ENCODE measurements at places on chromosomes 5 and 9.
A peak's percentile ranks its signal among the peaks of the same experiment; 100 is the strongest.

- peak; percentile 86 for DNase-seq
Measured at GRCh38 chr5:892394-893136, at the start of the genes BRD9 and TRIP13. TSS of gene BRD9 (minus strand) at chr5:892801. CDS start at chr5:892657, 144 bp downstream. TSS of gene TRIP13 (plus strand) at chr5:892884. CDS start at chr5:892999, 115 bp downstream.

DNA sequence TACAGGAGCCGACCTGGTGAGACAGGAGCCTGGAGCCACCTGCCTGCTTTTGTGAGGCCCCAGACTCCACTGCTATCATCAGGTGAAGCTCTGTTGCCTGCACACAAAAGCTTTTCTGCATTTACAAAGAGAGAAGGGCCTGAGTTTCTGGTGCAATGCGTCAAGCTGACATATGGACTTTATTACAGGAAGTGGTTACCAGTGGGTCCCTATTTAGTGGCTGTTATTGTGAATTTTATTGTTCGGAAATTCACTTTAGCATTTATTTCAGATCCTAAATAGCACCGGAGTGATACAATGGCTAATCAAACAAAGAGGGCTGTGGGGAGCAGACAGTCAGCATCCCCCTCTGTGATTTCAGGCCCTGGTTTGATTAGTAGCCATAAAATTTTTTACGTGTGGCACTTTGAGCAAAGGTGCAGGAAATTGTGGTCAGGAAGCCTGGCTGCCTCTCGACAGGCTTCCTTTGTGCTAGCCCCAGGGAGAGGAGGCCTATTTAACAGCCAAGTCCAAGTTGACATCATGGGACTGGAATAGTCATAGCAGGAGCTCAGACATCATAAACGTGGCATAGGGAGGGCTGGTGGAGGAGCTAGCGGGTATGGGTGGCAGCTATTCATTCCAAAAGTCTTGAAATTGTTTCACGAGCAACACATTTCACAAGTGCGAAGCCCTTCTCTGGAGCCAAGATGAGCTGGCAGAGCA lies 8.4 kb downstream of the TGFBI start:
- DNase-seq = peak; percentile 20

DNA sequence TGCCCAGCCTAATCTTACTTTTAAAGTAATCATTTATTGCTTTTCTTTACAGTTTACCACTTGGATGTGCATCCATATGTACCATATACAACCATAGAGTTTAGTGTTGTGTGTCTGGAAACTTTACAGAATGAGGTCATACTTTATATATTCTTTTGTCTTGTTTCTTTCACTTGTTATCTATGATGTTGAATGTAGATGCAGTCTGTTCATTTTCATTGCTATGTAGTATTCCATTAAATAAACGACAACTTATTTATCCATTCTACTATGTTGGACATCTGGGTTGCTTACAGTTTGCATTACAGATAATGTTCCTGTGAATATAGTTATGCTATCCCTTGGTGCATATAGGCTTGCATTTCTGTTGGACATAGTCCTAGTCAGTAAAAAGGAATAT lies 21.3 kb upstream of the SMIM15 start:
- DNase-seq = no peak

DNA sequence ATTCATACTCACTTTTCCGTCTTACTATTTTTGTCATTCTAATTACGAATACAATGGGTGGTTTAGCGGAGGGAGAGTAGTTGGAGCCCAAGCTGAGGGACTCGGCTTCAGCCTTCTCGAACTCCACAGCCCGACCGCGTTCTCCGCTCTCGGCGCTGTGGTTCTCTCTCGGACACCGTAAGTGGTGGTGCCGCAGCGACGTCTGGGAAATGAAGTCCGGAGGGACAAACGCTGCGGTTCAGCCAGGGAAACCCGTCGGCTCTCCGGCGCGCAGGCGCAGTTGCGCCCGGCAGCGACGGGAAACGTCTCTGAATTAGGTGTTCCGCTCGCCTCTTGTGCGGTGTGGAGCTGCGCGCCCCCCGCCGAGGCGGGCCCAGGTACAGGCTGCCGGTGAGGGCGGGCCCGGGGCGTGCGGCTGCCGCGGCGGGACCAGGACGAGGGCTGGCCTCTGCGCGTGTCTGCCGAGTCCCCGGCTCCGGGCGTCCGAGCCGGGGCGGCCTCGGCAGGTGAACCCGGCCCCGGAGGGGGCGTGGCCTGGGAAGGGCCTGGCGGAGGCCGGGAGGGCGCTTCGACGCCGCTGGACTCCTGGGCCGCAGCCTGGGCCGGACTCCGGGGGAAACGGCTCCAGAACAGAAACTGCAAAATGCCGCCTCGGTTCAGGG lies at the start of gene ZNF879:
Gene ZNF879 (plus strand): TSS at position 277 of the 662 bp plus-strand sequence. CDS start 1,201 bp downstream, outside the sequence.
- peak; percentile 93 for DNase-seq

GRCh38 chr5:37847978-37848425 lies 8.2 kb upstream of the GDNF start:
- no peak for DNase-seq

GRCh38 chr9:127789179-127789578 lies 3.3 kb downstream of the CDK9 start:
- no peak for DNase-seq

- DNase-seq = no peak
Measured at GRCh38 chr9:37953206-37953774, 49.4 kb upstream of the SLC25A51 start.

DNA sequence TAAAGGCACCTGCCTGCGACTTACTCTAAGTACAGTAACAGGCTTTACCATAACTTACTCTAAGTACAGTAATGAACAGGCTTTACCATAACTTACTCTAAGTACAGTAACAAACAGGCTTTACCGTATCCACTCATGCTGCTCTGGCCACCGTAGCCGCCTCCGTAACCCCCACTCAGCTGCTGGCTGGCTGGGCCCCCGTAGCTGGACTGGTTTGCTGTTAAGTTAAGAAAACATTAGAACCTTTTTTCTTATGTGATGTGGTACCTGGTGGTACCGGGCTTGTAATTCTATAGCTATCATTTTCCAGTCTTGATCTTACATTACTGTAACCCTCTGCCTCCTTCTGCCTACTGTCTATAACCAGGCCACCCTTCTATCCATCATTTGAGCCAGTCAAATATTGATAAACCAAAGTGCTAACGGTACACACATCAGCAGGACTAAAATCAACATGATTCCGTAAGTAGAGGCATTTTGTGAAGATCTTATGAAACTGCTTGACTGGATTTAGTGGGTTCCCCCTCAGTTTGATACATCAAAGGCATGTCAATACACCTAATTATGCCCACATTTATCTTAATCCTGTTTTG lies 7.4 kb downstream of the HNRNPH1 start:
- DNase-seq = no peak

GRCh38 chr5:4335078-4335477 lies 739.4 kb downstream of the IRX1 start:
- DNase-seq = no peak

GRCh38 chr5:10689391-10690081 lies 71.5 kb downstream of the DAP start:
- peak; percentile 20 for DNase-seq

DNA sequence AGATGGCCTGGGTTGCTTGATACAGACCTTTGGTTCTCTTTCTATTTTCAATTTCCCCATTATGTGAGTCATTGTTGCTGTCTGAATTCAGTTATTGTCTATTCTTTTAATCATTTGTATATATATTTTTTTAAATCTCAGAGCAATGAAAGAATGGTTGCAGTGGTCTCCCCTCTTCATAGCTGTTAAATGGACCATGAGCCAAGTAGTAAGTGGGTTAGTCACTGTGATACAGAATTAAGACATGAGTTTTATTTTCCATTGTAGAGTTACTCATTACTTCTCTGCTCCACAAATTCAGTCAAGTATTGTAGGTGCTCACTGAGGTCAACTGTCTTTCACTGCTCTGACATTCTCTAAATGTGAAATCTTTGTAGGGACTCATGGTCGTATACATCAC lies 174.6 kb upstream of the GRAMD2B start:
- DNase-seq = no peak

GRCh38 chr9:38227656-38228055 lies 158.6 kb upstream of the SHB start:
- DNase-seq = peak; percentile 35

DNA sequence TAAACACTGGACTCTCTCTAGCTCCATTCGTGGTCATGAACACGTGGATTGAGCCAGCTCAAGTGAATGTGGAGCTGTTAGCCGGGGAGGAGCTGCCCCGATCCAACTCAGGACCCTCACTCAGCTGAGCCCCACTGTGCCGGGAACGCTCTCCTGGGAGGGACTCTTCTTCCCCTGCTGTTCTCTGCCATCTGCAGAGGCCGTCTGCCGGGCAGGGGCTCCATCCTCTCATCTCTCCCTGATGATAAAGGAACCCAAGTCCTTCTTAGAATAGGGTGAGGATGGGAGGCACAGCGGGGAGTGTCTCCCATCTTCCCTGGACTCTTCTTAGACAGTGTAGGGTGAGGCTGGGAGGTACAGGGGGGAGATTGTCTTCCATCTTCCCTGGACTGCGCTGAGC lies 120.5 kb upstream of the IRX4 start:
- no peak for DNase-seq

DNA sequence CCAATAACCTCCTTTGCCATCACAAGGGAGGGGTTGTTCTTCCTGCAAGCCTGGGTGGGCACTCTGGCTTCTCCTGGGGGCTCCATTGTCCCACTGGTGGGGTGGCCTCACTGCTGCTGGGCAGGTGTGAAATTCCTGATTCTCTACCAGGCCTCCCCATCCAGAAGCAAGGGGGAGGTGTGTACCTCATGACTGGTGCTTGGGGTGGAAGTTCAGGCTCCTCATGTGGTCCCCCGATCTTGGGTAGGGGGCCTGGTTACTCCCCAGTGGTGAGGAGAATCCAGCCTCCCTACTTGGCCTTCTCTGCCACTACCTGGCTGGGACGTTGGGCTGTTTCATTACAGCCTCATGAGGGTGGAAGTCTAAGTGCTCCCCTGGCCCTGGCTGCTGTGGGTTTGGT lies 433.9 kb downstream of the IRX2 start:
- no peak for DNase-seq

GRCh38 chr9:133856798-133857197 lies 118.6 kb upstream of the SARDH start:
- DNase-seq = no peak

DNA sequence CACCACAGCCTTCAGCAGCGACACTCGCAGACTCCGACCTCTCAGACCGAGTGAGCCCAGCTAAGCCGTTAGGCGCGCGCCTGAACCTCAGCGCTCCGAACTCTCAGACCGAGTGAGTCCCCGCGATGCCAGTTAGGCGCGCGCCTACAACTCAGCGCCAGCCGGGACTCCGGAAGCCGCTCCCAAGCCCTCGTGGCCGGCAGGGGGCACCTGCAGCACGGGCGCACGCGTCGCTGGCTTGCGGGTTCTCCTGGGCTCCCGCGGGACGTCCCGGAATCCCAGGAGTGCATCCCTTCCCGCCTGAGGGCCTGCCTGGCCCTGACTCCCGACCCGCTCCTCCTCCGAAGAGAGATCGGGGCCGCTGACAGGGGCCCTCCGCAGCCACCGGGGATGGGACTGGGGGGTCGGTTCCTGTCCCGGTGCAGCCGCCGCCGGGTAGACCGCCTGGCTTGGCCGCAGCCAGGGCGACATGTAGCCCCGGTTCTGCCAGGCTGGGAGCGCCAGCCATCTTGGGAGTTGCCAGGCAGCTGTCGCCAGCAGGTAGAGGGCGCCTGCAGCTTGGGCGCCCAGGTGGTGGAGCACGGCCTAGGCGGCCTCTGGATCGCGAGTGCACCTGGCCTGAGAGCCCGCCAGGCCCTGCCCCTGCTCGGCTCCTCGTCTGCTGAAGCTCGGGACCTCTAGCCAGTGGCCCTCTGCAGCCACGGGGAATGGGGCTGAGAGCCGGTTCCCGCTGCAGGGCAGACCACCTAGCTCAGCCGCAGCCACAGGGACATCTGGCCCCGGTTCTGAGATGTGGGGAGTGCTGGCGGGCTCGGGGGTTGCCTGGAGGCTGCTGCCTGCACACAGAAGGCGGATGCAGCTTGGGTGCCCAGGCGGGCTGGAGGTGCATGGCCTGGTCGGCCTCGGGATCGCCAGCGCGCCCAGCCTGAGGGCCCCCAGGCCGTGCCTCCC lies at the start of gene ANKRD18A:
Gene ANKRD18A (minus strand): TSS at position 114 of the 951 bp plus-strand sequence. CDS start 311 bp downstream, outside the sequence.
- peak; percentile 62 for DNase-seq

GRCh38 chr5:100708645-100709171 lies 173.5 kb downstream of the FAM174A start:
- no peak for DNase-seq

DNA sequence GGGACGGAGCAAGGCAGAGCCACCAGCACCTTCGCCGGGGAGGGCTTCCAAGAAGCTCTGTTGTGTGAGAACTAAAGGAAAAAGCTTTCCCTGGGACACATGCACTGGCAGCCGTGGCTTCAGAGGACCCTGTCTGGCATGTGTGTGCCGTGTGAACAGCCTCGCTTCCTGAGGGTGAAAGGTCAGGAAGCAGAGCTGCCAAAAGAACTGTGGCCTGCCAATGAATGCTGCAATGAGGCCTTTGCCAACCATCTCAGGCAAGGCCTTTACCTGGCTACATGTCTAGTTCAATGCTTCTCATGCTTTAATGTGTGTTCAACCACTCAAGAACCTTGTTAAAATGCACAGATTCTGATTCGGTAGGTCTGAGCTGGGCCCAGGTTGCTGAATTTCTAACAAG lies 53.5 kb downstream of the NIPSNAP3B start:
- no peak for DNase-seq

GRCh38 chr5:132064738-132065331 lies 4.4 kb downstream of the IL3 start:
- DNase-seq = peak; percentile 83

DNA sequence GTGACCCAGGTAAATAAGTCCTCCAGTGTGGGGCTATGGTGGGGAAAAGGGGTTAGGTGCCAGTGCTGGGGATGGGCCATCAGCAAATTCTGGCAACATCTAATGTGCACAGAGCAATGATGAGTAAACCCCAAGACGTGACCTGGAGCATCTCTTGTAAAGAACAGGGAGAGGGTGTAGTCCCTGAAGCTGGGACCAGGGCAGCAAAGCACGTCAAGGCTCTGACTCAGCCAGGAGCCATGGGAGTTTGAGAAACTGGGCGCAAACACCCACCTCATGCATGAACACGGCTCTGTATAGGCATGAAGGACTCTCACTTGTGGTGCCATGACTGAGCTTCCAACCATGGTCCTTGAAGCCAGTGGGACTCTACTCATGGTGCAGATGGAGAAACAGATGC lies 51.8 kb downstream of the DUSP1 start:
- DNase-seq = no peak

DNA sequence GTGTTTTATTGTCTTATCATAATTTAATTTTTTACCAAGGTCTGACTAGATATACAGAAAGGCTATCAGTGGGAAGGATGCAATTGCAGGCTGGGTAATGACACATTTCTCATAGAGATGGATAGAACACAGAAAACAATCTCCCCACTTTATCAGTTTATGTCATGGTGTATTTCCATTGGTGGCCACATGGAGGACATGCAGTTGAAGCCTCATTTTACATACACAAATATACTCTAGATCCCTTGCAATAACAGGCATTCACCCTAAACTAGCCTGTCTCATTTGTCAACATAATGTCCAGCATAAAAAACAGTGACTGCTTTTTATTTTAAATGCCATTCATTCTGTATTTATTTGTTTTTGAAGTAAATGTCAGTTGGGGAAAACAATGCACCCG lies 526.3 kb downstream of the GABRG2 start:
- no peak for DNase-seq

DNA sequence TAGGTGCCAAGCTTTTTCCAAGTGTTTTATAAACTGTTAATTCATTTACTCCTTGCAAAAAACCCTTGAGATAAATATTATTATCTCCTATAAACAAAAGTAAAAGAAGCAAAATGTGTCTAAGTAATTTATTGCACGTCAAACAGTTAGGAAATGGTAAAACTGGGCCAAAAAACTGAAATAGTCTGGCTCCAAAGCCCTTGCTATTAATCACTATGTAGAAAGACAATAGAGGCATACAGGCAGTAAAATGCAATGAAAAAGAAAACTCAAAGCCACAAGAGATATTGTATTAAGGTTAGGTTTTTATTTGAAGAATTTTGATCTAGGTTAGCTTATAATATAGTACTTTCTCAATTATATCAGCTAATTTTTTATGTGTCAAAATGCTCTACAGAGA lies 457.7 kb downstream of the ANXA1 start:
- DNase-seq = no peak

Data from activated CD4-positive, alpha-beta T cell treated with anti-CD3 and anti-CD28 coated beads, Interleukin-2, amount 10 ng/mL, durations not matched to agents 7 days and 5 days (primary cell).